ENCODE measurements at places on chromosomes 5 and 9.
A peak's percentile ranks its signal among the peaks of the same experiment; 100 is the strongest.

GRCh38 chr5:74378464-74378863 lies 262.1 kb downstream of the ENC1 start:
- no peak for DNase-seq

GRCh38 chr9:127463911-127464310 lies 12.6 kb downstream of the LRSAM1 start:
- DNase-seq: no peak

- no peak for DNase-seq
Observed at GRCh38 chr5:6488021-6488420, 39.4 kb downstream of the UBE2QL1 start.

DNA sequence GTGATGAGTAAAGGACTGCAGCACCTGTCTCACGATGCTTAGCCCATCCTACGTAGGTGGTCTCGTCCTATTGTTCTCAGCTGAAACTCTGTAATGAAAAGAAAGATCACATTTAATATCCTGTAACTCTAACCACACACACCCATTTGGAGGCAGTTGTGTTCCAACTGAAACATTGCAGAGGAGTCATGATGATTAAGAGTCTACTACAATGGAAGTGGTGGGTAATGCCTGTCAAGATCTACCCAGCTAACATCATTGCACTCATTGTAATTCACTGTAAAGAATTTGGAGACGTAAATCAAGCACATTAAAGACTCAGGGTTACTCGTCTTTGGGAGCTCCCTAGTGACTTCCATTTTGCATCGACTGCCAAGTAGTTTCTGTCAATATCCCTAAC lies 106.0 kb upstream of the PTPN3 start:
- DNase-seq: no peak

- no peak for DNase-seq
Observed at GRCh38 chr5:35938568-35939227, at the start of gene CAPSL. CAPSL (minus strand) TSS chr5:35938622; CDS start chr5:35921120, 17,502 bp downstream.

GRCh38 chr5:74063346-74063745 lies 437.4 kb downstream of the ARHGEF28 start:
- no peak for DNase-seq

- no peak for DNase-seq
Observed at GRCh38 chr5:68680366-68680765, 413.4 kb upstream of the SLC30A5 start.

- DNase-seq: no peak
Observed at GRCh38 chr5:146744068-146744745, 134.3 kb downstream of the PPP2R2B start.

- no peak for DNase-seq
Observed at GRCh38 chr9:121852241-121852640, 200.8 kb downstream of the DAB2IP start.

DNA sequence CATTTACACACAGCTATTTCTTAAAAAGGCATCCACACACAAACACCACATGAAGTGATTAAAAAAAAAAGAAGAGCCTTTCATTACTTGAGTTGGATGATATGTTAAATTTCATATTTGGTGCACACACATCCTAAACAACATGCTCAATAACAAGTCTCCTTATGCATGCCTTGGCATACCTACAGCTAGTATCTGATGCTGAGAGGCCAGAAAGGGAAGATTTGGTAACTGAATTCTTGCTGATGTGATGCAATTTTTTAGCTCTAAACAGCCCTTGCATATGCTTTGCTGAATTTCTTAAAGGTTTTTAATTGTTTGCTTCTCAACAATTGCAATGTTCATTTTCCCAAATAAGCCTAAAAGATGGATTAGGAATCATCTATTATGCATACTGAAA lies 338.8 kb downstream of the ARL15 start:
- no peak for DNase-seq

DNA sequence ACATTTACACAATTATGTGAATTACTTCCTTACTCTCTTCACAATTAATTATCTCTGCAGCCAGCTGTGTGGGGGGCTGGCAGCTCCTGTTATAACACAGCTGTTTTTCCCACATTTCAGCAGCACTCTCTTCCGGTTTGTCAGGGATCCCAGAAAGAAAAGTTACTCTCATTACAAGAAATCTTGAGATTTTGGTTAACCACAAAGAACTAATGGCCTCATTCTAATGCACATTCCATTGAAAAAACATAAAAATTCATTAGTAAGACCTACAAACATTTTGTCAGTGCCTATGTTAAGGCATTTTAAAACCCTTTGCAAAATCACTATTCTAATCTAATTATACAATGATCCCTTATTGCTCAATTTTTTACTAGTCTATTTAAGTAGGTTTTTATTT lies 64.1 kb downstream of the PDE4D start:
- DNase-seq: no peak

DNA sequence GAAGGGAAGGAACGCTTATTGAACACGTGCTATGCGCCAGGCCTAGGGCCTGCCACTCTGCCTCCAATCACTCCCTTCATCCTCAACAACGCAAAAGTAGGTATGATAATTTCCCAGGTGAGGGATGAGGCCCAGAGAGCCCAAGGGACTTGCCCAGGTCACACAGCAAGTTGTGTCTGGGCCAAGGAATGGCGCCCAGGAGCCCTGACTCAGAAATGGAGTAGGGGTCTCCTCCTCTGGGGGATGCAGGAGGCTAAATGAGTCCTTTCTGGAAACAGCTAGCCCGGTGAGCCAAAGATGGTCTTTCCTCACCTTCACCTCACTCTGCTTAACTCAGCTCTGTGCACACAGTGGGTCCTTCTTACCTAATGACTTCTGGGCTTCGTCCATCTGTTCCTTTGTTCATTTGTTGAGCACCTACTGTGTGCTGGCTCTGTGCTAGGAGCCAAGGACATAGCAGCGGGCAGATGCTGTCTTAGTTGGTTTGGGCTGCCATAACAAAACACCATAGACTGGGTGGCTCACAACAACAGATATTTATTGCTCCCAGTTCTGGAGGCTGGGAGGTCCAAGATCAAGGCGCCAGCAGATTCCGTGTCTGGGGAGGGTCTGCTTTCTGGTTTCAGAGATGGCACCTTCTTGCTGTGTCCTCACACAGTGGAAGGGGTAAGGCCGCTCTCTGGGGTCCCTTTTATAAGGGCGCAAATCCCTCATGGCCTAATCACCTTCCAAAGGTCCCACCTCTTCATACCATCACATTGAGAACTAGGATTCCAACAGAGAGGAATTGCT lies 22.3 kb upstream of the NEURL1B start:
- DNase-seq: peak; percentile 19

GRCh38 chr5:131272307-131272706 lies 8.5 kb downstream of the CDC42SE2 start:
- no peak for DNase-seq

DNA sequence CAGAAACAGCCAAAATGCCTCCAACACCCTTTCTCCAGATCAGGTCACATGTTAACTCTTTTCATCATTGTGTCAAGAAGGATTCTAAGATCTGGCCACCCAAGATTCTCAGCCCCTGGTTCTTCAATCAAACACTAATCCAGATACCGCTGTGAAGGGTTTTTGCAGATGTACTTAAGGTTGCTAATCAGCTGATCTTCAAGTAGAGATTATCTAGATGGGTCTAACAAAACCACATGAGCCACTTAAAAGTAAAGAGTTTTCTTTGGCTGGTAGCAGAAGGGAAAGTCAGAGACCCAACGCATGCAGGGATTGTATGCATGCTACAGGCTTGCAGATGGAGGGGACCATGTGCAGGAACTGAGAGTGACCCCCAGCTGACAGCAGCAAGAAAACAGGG lies 267.9 kb downstream of the CDK5RAP2 start:
- no peak for DNase-seq

DNA sequence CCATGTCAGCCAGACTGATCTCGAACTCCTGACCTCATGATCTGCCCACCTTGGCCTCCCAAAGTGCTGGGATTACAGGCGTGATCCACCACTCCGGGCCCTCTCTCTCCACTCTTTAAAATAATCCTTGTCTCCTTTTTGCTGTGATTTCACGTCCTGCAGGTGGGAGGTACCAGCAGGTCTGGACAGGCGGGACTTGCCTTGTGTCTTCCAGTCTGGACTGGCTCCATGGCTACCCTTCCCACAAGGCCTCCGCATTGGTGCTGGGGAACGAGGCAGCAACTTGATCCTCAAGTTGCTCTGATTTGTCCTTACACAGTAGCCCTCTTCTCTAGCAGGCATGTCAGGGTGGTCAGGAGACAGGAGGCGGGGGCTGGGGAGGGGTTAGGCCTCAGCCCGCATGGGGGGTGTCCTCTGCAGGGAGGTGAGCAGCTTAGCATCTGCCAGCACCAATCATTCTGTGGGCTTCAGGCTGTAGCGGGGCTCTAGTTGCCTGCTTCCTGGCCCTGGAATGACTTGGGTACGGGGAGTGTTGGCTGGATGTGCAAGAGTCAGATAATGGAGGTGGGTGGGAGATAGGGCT lies 54.3 kb downstream of the TENT4A start:
- DNase-seq: no peak

GRCh38 chr5:146630472-146630871 lies 114.5 kb upstream of the GPR151 start:
- no peak for DNase-seq

DNA sequence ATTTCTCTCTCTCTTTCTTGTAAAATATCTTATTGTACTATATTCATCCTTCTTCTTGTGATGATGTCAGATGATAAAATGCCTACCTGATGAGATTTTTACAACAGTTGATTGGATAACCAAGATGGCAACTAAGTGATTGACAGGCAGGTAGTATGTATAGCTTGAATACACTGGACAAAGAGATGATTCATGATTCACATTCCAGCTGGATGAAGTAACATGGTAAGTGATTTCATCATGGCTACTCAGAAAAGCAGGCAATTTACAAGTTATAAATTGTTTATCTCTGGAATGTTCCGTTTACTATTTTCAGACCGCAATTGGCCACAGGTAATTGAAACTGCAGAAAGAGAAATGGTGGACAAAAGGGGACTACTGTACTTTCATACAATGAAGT lies 1471.7 kb upstream of the C9orf72 start:
- no peak for DNase-seq

- DNase-seq: no peak
Observed at GRCh38 chr9:32161720-32162119, 222.7 kb upstream of the ACO1 start.

GRCh38 chr5:671459-672328 lies 21.5 kb downstream of the TPPP start:
- DNase-seq: peak; percentile 83

DNA sequence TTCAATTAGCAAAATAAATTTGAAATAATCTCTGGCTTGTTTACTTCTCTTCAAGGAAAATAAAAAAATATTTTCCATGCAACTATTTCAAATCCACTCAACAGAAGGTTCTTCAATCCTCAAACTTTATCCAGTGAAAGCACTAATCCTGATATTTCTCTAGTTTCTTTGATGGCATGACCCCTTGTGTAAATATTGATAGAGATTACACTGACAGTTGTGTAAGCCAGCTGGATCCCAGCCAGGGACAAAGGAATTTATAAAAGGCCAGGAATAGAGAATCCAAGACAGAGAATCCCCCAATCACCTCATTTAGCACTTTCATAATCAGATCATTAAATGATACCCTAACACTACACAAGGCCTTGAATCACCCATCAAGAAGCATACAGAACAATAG lies 135.2 kb downstream of the GNA14 start:
- no peak for DNase-seq

DNA sequence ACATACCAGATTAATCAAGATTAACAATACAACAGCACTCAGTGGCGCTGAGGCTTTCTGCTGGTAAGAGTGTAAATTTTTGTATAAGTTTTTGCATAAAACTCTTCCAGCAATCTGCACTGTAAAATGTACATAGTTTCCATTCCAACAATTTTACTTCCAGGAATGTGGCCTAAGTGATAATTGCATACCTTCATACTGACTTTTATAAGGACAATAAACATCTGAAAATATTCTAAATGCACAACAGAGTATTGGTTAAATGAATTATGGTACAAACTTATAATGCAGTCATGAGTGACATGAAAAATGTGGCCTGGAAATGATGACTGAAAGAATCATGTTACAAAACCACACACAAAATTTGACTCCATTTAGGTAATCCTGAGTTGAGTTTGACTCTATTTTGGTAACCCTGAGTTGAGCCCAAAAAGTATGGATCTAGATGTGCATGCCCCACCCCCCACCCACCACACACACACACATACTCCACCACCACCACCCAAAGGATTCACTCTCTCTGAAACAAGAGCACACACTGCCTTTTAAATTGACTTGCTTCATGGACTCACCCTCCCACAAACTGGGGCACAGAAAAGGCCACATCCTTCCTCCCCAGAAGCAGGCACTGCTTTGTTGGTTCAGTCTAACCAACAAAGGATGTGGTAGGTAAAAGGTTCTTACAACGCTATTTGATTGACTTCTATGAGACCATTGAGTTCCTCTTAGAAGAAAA lies 137.6 kb downstream of the SUSD1 start:
- DNase-seq: no peak

GRCh38 chr9:13078164-13078563 lies 201.3 kb downstream of the MPDZ start:
- no peak for DNase-seq

DNA sequence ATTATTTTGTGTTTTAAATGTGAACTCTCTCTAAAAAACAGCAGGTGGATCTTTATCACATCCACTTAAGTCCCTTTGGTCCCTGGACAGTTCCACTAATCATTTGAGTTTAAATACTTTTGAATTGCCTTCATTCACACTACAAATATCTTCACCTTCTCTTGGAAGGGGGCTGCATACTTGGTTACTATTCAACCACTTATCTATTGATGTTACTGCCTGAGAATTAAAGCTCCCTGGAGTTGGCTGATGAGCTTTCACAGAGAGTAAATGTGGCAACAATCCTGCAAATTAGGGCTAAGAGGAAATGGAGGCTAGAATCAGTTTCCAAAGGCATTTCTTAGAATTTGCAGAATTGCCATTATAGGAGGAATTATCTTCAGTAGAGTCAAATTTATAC lies 180.4 kb downstream of the ST8SIA4 start:
- no peak for DNase-seq

- no peak for DNase-seq
Observed at GRCh38 chr9:130483371-130483971, 38.7 kb downstream of the ASS1 start.

DNA sequence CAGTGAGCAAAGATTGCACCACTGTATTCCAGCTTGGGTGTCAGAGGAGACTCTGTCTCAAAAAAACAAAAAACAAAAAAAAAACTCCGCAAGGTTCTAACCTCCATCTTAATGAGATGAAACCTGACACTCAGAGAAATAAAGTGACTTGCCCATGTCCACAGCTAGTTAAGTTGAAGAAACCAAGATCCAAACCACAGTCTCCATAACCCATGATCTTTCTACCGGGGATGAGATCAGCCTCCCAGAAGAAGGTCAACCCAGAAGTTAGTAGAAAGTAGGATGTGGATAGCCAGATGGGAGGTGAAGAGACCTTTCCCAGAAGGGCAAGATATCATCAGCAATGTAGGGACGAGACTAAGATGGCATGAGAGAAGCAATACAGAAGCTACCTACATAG lies 140.4 kb upstream of the ADRA1B start:
- no peak for DNase-seq

DNA sequence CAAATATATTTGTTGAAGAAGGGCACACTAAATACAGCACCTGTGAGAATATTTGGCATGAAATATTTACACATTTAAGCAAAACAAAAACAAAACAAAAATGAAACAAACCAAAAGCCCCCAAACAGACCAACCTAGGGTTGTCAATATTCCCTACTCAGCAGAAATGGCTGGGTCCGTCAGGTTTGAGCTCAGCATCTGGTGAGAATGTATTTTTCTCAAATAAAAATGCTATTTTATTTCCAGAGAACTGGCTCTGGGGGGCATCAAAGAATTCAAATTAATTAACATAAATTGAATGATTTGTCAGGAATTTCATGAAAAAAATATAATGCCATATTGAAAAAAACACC lies 142.8 kb upstream of the COL5A1 start:
- DNase-seq: no peak

- no peak for DNase-seq
Observed at GRCh38 chr5:83313436-83313835, 158.1 kb upstream of the VCAN start.

- no peak for DNase-seq
Observed at GRCh38 chr5:17665836-17666235, 31.6 kb downstream of the TAF11L14 start.
